GF-D8 (cell line): ENCODE measurements at places on chromosomes 4 and X.

GRCh38 chr4:25792876-25793275 lies 69.9 kb downstream of the SEL1L3 start:
- no peak for DNase-seq

GRCh38 chr4:167117273-167117672 lies 117.0 kb downstream of the SPOCK3 start:
- no peak for DNase-seq

DNA sequence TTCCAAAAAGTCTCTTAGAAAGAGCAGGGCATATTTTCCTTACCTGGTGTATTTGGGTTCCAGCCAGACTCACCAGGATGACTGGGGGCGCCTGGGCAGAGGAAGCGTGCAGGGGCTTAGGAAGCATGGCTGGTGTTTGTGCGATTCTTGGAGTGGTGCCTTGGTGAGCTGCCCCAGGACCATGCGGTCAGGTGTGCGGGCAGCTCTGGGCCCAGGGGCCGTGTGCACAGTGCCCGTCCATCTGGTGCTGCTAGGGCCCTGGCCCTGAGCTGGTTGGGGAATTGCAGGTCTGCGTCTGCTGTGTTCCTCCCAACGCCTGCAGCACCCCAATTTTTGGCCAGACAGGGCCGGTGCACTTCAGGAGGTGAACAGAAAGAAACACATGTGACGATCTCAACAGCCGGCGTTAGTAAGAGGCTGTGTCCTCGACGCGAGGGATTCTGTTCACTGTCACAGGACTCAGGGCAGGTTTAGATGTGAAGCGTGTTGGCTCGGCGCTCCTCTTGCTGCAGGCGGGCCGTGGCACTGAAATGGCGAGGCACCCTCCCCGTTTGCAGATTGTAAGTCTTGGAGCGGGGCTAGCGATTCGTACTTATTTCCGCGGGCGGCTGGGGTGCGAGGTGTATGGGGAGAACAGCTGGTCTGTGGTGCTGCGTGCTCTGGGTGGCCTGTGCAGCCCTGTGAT lies 15.2 kb downstream of the RGS12 start:
- DNase-seq, result no peak

GRCh38 chrX:1153940-1154339 lies 58.5 kb downstream of the CRLF2 start:
- no peak for DNase-seq

- DNase-seq, result no peak
Observed at GRCh38 chrX:119226446-119226845, 9.6 kb upstream of the PGRMC1 start.

DNA sequence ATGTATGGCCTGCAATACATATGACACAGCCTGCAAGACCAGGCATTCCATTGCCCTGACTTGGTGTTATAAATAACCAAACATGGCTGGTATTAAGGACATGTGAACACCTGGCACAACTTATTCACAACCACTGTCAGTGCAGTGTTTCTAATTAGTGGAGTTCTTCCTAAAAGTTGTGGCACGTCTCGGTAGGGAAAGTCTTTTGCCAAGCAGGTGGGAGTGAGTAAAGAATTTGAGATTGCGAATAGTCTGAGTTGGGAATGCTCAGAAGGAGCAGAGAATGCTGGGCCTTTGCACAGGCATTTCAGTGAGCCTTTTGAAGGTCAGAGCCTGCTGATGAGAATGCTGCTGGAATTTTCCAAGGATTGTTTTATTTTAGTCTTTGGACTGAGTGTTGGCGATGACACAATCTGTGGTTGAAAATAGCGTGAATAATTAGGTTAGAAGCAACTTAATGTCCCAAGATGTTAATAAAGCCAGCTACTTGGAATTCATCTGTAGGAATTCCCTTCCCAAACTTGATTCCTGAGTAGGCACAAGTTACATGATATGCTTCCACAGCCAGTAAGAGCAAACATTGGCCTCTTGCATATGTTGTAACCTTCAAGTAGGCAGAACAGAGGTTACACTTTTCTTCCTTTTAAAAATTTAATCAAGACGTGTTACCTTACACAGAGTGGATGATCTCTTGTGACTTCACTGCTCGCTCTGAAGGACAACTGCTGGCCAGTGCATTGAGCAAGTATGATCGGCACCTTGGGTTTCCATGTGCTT lies 83.6 kb upstream of the PGRMC2 start:
- no peak for DNase-seq

- DNase-seq, result no peak
Observed at GRCh38 chr4:34466411-34466810, 1777.9 kb downstream of the ARAP2 start.

DNA sequence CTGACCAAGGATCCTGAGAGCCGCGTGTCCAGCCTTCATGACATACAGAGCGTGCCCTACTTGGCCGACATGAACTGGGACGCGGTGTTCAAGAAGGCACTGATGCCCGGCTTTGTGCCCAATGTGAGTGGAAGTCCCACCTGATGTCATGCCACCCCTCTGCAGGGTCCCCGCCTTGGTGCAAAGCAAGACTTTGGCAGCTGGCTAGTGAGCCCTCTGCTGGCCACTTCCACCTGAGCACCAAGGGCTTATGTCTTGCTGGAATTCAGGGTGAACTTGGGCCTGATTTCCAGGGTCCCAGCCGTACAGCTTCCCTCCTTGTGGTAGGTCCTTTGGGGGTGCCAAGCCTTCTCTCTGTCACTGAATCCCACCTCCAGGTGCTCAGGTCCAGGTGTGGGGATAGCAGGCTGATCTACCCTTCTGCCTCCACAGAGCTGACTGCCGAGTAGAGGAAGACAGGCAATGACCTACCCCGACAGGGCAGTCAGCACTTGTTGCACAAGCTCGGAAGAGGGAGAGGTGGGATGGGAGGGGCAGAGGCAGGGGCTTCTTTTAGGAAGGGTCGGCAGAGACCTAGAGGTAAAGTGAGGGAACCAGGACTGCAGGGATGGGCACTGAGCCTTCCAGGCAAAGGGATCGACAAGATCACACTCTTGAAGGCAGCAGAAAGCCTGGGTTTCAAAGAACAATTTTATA lies 248.1 kb downstream of the EVC2 start:
- DNase-seq, result no peak

- DNase-seq, result no peak
Observed at GRCh38 chr4:88963817-88964216, 93.2 kb downstream of the FAM13A start.

GRCh38 chr4:20288846-20289512 lies 37.3 kb downstream of the SLIT2 start:
- DNase-seq, result no peak

GRCh38 chrX:18956303-18957032 lies 27.4 kb downstream of the PHKA2 start:
- peak; percentile 22 for DNase-seq

DNA sequence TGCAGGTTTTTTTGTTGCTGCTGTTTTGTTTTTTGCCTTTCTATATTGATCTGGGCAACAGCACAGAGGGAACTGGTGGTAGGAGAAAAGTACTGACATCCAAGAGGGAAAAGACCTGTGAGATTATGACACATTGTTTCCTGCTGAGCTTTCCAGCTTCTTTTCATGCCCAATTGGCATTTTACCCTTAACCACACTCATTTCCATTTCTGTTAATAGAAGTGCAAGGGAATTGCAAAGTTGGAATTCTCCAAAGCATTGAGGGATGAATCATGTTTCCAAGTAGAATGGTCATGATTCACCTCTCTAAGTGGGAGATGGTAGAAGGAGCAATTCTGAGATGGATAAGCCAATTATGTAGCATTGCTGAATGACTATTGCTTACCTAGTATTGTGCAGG lies 161.5 kb downstream of the PPARGC1A start:
- no peak for DNase-seq

DNA sequence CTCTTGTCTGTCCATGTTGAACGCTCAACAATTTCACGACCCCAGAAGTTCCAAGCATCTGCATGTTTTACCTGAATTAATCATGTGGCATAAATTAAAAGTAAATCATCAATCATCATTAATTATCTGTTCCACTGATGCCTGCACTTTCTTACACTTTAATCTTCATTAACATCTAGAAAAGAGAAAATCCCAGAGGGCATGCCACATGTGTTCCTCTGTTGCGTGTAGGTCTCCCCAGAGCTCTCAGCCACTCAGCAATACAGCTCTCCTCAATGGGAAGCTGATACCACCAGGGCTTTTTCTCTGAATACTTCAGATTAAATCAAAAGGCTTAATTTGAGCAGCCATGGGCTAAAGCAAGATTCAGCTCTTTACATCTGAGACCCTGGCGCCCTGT lies 722.4 kb upstream of the TENM3 start:
- DNase-seq, result no peak

- no peak for DNase-seq
Observed at GRCh38 chrX:42290608-42291007, 367.3 kb upstream of the CASK start.

DNA sequence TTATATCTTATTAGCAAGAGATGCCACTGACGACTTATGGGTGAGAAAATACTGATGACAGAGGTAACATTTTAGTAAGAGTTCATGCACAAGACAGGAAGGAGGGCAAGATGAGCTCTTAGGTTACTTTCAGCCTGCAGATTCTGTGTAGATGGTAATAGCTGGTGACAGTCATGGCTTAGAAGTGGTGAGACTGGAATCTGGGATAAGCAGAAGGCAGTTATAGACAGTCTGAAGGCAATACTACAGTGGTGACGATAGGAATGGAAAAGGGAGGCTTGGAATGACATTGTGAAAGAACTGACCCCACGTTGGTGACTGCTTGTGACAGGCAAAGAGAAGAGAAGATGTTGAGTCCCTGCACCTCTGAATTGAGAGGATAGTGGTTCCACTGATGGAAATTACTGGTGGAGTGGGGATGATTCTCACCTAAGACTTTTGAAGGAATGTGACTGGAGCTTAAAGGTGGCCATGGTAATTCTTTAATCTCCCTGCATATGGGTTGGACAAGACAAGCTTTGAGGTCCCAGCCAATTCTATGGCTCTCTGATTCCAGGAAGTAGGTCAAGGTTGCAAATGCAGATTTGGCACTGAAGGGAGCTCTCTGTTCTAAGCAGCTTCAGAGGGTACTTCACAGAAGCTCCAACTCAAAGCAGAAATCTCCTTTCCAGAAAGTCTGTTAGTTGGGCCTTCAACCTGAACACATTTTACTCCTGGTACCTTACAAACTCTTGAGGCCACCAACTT lies 99.7 kb downstream of the RASL11B start:
- no peak for DNase-seq

GRCh38 chr4:129334136-129334535 lies 238.2 kb downstream of the C4orf33 start:
- no peak for DNase-seq

DNA sequence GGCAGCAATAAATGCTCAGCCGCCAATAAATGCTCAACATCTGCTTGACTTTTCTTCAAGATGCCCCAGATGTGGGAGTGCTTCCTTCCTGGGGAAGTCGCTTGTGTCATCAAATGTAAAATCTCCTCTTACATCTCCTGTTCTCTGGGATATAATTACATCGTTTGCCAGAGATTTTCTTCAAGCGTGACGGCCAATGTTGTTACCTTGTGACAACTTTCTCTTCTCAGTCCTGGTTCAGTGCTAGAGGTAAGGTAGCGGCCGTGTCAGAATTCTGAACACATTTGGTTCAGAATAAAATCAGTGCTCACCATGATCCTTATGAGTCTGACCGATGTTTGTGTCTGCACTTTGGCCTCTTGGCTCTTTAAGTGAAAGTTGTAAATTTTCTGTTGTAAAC lies 102.5 kb downstream of the ASMT start:
- DNase-seq, result no peak

GRCh38 chr4:124070688-124071484 lies 641.6 kb downstream of the ANKRD50 start:
- no peak for DNase-seq

DNA sequence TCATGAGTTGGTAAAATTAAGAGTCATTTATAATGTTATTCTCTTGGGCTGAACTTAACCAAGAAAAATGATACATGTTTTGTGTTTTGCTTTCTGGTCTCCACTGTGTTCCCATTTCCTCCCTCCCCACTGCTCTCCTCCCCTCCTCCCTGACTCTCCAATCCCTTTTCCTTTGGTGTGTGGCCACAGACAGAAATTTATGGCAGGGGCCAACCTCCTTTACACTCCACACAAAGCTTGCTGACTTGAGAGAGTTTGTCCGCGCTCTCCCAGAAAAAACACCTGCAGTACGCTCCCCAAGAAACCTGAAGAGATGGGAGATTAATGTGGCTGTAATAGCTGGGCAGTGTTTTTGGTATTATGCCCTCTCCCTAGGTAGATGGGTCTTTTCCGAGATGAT lies 88.9 kb downstream of the ALPK1 start:
- DNase-seq, result no peak

DNA sequence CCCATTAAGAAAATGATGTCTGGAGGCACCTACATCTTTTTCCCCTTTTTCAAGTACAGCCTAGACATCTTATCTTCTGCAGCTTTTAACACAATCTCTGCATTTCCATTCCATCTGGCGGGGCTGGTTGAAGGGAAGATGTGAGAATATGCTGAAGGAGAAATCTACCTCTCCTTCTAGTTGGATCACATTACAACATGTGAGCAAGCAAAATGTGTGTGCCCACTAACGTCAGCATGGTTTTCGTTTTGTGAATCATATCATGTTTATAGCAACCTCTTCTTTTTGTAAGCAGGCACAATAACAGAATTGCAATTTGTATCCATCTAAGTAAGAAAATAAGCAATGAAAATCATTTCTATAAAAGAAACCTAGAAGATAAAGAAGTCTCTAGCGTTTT lies 28.9 kb upstream of the MID1 start:
- no peak for DNase-seq

GRCh38 chrX:22758807-22759481 lies 240.8 kb upstream of the DDX53 start:
- no peak for DNase-seq

DNA sequence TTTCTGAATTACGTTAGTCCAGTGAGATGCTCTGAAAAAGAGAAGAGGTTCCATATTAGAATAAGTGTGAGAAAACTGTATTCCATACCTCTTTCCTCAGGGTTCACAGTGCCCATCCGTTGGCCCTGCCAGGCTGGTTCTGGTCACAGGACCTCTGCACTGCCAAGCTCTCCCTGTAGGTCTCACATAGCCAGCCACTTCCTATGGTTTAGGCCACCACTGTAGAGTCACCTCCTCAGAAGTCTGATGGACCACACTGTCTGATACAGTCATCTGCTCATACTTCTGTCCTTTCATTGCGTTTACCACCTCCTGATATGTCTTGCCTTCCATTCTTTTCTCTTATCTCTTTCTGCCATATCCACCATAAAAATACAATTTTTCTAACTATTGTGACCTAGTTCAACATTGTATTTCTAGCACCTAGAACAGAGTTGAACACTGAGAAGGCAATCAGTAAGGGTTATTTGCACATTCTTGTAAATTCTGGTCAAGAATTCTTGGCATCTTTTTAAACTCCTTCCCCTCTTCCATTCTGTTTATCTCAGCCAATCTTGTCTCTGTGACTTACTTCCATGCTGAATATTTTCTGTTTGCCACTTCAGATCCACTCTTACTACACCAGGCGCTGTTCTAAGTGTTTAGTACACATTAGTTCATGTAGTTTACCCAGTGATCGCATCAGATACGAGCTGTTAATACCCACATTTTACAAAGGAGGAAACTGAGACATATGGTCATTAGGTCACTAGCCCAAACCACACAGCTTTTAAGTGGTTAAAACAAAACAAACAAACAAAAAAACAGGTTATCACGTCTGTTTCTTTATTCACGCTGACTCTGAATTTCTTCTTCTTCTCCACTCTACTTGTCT lies 125.6 kb downstream of the CBR4 start:
- no peak for DNase-seq

- no peak for DNase-seq
Observed at GRCh38 chr4:101136373-101137370, 210.7 kb downstream of the PPP3CA start.

GRCh38 chr4:185282968-185283367 lies 73.6 kb downstream of the SNX25 start:
- no peak for DNase-seq
